ENCODE measurements at places on chromosomes 1 and 21.

DNA sequence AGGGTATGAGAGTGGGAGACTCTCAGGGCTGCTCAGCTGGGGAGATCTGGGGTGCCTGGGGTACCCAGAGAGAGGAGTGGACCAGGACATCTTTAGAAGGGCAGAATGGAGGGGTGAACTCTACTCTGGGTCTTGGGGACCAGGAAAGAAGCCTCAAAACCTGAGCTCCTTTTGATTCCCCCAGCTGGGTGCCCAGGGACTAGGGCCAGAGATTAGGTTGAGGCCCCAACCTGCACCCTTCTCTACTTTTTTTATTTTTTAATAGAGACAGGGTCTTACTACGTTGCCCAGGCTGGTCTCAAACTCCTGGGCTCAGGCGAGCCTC is 1.9 kb downstream of the PDZK1IP1 start:
- DNase-seq: no peak

- DNase-seq: peak; percentile 52
Observed at GRCh38 chr1:201480231-201481003, 11.4 kb upstream of the PHLDA3 start.

DNA sequence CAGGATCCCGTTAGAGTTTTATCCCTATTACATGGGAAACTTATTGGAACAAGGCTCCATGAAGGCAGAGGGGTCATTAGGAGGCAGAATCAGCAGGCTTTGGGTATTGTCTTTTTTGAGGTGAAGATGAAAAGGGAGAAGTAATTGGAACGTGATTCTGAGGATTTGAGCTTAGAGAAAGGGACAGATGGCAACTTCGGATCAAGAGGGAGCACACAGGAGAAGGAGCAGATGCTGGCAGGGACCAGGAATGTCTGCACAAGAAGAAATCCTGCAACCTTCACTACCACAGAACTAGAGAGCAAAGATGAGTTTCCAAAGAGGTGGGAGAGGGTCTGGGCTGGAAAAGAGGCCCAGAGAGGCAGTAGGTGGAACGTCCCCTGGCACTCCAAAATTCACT is 202.8 kb downstream of the RRAGC start:
- no peak for DNase-seq

GRCh38 chr1:206808615-206809014 is 36.3 kb upstream of the IL10 start:
- DNase-seq: no peak

GRCh38 chr1:77668924-77669449 is 13.5 kb downstream of the ZZZ3 start:
- no peak for DNase-seq

DNA sequence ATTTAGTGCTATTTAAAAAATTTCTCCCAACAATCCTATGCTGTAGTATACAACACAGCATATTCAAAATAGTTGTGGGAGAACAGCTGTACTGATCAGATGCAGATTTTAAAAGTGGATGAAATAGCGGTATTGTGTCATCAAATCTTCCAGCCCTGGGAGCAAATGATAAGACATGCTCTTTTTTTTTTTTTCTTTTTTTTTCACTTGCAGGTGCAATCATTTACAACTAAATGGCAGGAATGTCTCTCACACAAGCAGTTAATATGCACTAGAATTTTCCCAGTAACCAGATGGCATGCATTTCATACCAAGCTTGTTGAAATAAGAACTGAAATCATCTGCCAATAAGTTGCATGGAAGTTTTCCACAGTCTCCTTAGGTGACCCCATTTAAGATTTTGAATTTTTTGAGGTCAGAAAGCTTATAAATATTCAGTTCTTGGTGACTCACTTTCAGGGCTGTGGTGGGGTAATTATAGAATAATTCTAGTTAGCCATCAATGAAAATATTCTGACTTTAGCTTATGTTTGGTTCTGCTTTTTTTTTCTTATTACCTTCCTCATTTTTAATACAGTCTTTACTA is 623.9 kb upstream of the NR5A2 start:
- DNase-seq: no peak

DNA sequence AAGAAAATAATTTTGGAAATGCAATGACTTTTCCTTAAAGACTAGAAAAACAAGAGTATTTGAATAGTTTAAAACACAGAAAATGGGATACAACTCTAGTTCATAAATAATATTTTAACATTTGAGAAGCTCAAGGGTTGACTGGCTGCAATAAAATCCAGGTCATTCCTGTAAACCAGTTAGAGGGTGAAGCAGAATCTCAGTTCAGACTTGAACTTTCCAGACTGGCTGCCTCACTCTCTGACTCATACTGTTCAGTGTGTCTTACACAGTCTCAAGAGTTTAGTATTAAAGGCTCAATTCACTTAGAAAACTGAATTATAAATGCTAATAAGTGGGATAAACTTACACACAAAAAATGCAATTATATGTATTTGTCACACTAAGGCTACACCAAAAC is 89.9 kb downstream of the RAVER2 start:
- no peak for DNase-seq

GRCh38 chr1:209704584-209704983 is at the start of gene HSD11B1:
TSS of gene HSD11B1 (plus strand) at chr1:209704846. CDS start at chr1:209704943, 97 bp downstream.
- no peak for DNase-seq

DNA sequence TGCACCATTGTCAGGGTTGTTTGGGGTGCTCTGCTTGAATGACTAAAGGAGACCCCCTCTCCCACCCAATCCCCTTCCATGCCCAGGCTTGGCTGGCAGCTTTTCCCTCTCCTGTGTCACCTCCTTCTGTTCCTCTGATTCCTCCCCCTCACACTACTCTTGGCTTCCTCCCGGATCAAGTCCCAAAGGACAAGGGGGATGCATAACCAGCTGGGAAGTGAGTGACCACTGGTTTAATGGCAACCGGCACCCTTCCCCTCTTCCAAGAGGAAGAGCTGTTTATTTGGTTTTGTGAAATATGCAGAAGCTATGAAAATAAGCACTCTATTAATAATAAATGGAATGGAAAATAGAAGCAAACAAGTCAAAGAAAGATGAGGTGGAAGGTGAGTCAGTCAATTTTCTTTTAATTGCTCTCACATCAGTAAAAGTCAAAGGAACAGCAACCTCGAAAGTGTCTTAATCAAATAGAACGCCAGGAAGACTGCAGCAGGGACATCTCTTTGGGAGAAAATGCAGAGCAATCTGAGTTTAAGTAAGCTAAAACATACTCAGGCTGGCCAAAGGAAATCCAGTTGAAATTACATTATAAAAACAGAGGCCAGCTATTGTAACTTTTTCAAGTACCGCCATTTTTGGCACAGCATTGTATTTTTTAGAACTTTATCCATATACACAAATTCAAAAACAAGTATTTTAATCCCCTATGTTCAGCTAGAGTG is 322.5 kb downstream of the SIPA1L2 start:
- DNase-seq: no peak

- no peak for DNase-seq
Observed at GRCh38 chr1:3011631-3012455, 9.4 kb upstream of the ACTRT2 start.

DNA sequence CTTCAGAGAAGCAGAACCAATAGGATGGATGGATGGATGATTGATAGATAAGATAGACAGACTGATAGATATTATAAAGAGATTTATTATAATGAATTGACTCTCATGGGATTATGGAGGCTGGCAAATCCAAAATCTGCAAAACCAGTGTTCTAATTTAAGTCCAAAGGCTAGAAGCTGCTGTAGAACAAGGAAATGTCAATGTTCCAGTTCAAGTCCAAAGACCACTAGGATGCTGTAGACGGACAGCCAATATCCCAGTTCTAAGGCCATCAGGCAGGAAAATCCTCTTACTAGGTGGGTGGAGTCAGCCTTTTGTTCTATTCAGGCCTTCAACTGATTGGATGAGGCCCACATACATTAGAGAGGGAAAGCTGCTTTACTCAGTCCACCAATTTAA is 4.1 kb upstream of the SLC44A3 start:
- DNase-seq: no peak

DNA sequence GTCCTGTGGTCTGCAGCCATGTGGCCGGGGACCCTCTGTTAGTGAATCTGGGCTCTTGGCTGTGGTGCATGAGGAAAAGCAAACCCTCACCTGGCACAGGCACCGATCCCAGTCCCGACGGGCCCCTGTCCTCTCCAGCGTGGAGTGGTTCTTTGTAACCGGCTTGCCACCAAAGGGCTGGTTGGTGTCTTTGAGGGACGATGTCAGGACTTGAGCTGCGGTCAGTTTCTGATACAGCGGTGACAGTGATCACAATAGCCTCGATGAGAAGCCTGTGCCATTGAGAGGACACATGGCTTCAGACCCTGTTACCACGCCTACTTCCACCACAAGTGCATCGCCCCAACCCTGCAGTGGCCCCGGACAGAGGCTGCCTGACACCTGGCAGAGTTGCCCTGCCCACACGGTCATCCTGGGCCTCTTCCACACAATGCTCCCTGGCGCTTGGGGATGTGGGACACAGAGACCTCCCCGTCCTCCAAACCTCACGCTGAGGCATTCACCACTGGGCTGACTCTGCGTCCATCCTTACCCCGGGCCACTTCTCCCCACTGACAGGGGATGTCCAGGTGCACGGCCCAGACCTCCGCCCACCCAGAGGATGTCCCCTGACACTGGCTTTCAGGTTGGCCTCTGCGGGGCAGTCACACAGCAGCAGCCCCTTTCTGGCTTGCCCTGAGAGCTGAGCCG is 18.8 kb upstream of the ACTRT2 start:
- DNase-seq: no peak

Measured in stimulated activated CD4-positive, alpha-beta T cell treated with anti-CD3 and anti-CD28 coated beads, Interleukin-1b, Interleukin-23, amount 100 ng/mL, for 4 hours (primary cell).